ENCODE measurements at places on chromosomes 11 and 22.

- DNase-seq, result peak; percentile 51
Measured at GRCh38 chr22:37330200-37331033, 48.1 kb downstream of the CYTH4 start.

- DNase-seq, result no peak
Measured at GRCh38 chr22:49334976-49335375, 492.7 kb downstream of the BRD1 start.

GRCh38 chr11:68924073-68924925 lies 20.6 kb downstream of the IGHMBP2 start:
- no peak for DNase-seq

GRCh38 chr11:115470928-115471327 lies 33.3 kb downstream of the CADM1 start:
- no peak for DNase-seq

DNA sequence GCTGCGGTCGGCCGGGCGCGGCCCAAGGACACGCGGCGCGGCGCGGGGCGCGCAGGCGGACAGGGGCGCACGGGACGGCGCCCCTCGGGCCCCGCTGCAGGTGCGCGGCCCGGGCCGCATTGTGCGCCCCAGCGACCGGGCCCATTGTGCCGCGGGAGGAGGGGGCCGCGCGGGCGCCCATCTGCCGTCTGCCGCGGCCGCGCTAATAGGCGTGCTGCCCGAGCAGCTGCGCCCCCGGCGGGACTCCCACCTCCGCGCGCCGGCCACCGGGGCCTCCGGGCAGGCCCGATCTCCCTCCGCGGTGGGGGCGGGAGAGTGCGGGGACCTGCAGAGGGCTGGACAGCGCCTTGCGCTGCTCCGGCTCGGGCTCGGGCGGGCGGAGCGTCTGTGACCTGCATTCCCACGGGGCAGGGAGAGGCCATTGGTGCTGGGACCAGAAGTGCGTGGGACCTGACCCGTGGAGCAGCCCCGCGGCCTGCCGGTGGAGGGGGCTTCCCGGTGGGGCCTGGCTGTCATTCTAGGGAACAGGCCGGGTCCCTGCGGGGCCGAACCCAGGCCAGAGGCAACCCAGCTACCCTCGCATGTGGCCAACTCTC lies 933 bp downstream of the BRSK2 start:
- DNase-seq, result no peak

DNA sequence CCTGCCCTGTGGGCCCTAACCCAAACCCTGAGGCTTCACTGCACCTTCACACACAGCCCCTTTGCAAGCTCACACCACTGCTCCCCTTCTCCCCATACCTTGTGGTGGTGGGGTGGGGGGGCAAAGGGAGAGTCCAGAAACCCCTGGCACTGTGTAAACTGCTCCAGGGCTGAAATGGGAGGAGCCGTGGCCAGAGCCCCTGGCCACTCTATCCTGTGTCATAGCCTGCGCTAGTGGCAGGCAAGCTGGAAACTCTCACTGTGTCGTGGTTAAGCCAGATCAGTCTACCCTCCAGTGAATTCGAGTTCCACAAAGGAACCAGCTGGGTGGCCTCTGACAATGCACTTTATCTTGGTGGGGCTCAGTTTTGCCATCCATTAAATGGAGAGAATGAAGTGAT lies 8.4 kb upstream of the SYT13 start:
- DNase-seq, result no peak

- no peak for DNase-seq
Measured at GRCh38 chr22:29480512-29481264, 670 bp downstream of the NEFH start.

GRCh38 chr11:110773442-110773841 lies 61.2 kb upstream of the ARHGAP20 start:
- DNase-seq, result no peak

DNA sequence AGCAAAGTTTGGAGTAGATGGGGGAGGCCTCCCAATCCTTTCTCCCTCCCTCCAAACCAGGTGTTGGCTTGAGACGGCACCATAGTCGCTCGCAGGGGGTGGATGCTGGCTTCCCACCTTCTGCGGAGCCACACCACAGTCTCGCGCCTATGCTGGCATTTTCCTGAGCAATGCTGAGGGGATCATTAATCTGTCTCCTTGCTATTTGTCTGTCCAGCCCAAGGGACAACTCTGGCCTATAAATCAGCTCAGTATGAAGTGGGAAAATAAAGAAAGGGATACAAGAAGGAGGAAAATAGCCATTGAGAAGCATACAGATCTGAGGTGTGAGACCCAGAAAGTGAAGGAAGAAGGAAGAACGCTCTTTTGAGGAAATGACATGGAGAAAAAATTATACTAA lies 53.5 kb upstream of the CADM1 start:
- no peak for DNase-seq

- DNase-seq, result no peak
Measured at GRCh38 chr11:6931146-6931713, 5.0 kb downstream of the ZNF215 start.

- DNase-seq, result peak; percentile 15
Measured at GRCh38 chr11:5204787-5205186, 4.3 kb upstream of the OR51V1 start.

- no peak for DNase-seq
Measured at GRCh38 chr11:76704171-76704948, 33.8 kb upstream of the LRRC32 start.

DNA sequence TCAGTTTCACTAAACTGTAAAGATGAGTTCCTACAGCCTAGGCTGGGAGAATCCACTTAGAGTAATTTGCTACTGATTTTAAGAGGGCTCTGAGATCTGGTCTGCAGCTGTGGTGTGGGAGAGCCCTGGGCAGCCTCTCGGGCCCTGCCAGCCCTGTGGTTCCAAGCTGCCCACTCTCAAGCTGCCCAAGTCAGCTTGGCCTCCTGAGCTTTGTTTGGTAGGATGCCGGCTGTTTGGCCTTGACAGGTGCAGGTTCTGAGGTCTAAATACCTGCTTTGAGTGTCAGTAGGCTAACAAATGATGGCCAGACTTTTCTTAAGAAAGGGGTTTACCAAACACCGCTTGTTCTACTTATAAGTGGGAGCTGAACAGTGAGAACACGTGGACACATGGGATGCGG lies 133.3 kb upstream of the TTC12 start:
- no peak for DNase-seq

- no peak for DNase-seq
Measured at GRCh38 chr11:107840129-107840484, 18.5 kb downstream of the SLC35F2 start.

- DNase-seq, result no peak
Measured at GRCh38 chr11:129804012-129804411, 11.6 kb upstream of the TMEM45B start.

DNA sequence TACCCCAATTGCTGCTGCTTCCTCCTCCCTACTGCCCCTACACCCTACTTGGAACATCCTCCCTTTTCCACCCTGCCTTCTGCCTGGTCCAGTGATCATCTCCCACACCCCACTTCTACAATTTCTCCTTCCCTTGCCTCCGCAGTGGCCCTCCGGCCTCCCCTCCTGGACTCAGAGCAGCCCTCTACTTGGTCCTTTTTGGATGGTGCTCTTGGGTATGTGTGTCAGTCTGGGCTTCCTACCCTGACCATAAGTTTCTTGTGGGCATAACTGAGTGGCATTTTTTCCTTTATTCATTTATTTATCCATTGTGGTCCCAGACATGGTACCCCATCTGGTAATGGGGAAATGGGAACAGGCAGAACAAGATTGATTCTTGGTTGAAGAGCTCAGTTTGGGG lies 111.4 kb upstream of the NAV2 start:
- no peak for DNase-seq

GRCh38 chr11:36292311-36292722 lies 3.1 kb upstream of the COMMD9 start:
- DNase-seq, result no peak

GRCh38 chr11:69416762-69417698 lies 64.4 kb upstream of the LINC01488 start:
- DNase-seq, result no peak

DNA sequence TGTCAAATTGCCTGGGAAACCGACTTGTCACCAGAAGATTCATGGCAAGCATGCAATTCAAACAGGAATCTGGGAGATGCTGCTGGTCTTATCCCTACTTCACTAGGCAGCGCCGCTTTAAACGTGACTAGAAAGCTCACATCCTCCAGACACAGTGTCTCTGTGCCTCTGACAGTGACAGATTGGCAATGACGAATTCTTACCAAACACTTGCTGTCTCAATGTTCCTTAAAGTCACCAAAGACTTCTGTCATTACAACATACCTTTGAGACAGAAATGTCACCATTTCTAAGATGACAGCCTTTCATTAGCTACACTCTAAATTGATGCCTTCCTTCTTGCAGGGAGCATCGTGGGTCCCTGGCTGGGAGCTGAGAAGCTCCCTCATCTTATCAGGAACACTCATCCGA lies 197.8 kb downstream of the CWF19L2 start:
- DNase-seq, result no peak

DNA sequence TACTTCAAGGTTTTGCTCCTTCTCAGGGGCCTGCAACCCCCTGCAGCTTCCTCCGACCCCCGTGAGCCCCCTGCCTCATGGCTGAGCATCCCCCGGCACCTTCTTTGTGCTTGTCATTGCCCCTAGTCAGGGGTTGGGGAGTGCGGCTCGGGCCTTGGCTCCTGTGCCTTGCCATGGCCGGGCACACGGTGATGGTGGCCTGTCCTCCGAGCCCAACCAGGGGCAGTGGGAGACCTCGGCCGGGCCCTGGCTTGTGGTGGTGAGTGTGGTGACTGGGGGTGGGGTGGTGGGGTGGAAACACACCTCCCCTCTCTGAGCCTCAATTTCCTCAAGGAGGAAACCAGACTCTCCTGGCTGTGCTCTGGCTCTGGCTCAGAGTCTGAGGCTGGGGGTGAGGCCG lies 1.5 kb upstream of the MRGPRG start:
- DNase-seq, result no peak

DNA sequence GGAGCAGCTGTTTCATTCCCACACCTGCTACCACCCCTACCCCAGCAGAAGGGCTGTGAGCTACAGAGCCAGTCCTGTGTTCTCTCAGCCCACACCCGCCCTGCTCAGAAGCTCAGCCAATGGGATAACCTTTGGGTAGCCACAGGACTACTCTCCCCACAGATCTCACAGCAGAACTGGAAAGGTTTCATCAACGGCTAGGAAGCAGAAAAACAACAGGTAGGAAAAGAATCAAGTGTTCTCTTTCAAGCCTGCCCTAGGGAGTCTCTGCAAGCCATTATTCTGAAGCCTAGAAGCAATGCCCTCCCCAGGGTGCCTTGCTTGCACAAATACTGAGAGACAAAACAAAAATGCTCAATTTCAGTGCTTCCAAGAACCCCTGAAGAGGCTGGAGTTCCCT lies 77.2 kb downstream of the TMPRSS5 start:
- no peak for DNase-seq

DNA sequence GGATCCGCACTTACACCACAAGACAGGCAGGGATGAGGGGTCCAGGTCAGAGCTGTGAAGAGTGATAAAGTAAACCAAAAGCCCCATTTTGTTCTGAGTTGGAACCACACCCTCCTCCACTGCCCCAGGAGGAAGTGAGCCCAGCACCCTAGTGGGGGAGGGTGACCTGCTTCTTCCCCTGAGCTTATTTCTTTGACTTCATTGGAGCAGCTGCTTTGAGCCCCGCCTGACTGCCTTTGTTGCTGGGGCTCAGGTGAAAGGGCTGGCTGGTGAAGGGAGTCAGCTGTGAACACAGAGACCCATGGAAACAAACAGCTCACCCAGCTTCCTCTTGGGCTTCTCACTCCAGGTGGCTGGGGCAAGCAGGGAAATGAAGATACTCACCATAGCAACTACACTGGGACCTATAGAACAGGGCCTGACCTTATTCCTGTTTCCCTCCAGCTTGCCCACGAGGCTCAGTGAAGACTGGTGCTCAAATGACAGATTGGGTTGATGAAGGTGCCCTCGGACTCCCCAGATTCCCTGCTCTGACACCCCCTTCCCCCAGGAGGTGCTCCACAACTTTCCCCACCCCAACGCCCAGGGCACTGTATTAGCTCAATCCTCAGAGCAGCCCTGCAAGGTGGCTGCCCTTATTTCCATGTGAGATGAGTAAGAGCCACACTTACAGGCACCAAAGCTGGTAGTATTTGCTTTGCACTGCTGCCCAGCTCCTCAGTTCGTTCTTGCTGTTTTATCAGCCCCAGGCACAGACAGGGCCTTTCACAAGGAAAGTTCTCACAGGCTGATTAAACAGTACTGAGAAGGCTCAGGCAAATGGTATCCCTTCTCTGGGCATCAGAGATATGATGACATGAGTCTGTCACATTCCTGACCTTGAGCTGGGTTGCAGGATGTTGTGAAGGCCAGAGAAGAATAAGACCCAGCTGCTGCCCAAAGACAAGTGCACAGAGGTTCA lies 2.4 kb downstream of the UCP2 start:
- DNase-seq, result peak; percentile 54

- DNase-seq, result no peak
Measured at GRCh38 chr22:41535244-41535643, 9.0 kb downstream of the POLR3H start.

DNA sequence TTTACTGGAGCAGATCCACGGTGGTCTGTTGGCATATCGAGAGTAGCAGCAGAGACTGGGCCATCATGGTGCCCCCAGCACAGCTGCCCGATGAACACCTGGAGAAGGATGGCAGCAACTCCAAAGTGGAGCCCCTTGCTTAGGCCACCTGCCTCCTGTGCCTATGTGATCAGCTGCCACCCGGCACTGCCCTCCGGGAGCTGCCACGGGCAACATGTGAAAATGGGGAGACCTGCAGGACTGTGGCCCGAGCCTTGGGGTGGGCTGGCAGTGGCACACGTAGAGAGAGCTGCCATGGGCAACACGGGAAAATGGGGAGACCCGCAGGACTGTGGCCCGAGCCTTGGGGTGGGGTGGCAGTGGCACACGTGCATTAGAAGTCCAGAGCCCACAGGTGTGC lies 3.1 kb downstream of the FXYD2 start:
- DNase-seq, result no peak

DNA sequence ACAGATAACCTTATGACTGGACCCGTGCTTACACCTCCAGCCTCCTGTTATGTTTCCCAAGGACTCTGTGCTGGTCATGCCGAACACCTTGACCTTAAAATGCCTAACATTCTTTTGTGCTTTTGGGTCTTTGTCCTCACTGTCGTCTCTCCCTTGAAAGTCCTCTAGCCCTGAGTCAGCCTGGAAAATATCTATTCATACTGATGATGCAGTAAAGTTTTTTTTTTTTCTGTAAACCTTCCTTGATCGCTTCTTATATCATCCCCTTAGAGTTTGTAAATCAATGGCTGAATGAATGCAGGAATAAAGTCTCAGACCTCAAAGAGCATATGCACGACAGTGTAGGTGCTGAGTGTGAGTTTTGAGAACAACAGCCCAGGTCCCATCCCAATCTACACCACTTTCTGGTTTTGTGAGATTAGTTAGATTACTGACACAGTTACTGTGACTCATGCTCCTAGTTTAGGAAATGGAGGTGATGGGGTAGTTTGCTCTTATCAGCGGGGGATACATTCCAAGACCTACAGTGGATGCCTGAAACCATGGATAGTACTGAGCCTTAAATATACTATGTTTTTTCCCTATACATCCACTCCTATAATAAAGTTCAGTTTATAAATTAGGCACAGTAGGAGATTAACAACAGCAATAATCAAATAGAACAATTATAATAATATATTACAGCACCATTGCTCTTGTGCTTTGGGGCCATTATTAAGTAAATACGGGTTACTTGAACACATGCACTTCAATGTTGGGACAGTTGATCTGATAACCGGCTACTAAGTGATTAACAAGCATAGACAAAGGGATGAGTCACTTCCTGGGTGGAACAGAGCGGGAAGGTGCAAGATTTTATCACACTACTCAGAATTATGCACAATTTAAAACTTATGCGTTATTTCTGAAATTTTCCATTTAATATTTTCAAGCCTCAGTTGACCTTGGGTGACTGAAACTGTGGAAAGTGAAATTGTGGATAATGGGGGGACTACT lies 8.6 kb downstream of the TCN1 start:
- DNase-seq, result no peak

GRCh38 chr22:23061471-23062280 lies 8.6 kb upstream of the GNAZ start:
- no peak for DNase-seq
